ENCODE measurements at places on chromosomes 1 and 21.
A peak's percentile ranks its signal among the peaks of the same experiment; 100 is the strongest.

DNA sequence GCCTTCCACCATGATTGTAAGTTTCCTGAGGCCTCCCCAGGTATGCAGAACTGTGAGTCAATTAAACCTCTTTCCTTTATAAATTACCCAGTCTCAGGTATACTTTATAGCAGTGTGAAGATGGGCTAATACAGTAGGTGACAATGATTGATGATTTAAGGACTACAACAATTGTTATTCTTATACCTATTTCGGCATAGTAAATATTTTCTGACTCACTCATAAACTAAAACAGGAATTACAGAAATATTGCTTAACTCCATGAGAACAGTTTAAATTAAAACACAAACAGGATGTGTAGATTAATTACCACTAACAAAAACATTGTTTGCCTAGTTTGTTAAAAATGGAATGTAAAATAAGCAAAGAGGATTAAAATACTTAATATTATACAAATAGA, 839.9 kb downstream of the LTN1 start:
- no peak for DNase-seq

- DNase-seq: no peak
Observed at GRCh38 chr1:208923456-208923855, 660.1 kb upstream of the CAMK1G start.

- no peak for DNase-seq
Observed at GRCh38 chr1:29452463-29453230, 216.3 kb downstream of the PTPRU start.

- DNase-seq: no peak
Observed at GRCh38 chr1:63435161-63435560, 67.7 kb downstream of the ALG6 start.

- DNase-seq: no peak
Observed at GRCh38 chr21:44748621-44749020, 37.2 kb upstream of the TSPEAR start.

- DNase-seq: peak; percentile 59
Observed at GRCh38 chr1:178541829-178542553, 29.1 kb downstream of the TEX35 start.

- DNase-seq: no peak
Observed at GRCh38 chr1:58928514-58928913, 144.7 kb upstream of the JUN start.

DNA sequence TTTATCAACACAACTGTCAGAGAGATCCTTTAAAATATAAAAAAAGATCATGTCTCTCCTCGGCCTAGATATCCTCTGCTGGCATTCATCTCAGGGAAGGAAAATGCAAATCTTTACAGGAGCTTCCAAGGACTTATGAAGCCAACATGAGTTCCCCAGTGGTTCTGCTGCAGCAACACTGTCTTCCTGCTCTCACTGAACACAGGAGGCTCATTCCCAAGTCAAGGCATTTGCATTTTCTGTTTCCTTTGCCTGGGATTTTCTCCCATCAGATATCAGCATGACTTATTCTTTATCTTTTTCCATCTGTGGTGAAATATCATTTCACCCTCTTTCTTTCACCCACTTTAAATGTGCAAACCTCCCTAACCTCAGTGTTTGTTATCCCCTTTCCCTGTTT, 513.8 kb upstream of the ZP4 start:
- DNase-seq: no peak

- no peak for DNase-seq
Observed at GRCh38 chr1:203544978-203545816, 51.2 kb downstream of the OPTC start.

GRCh38 chr21:29641635-29642550, 297.9 kb downstream of the GRIK1 start:
- no peak for DNase-seq

DNA sequence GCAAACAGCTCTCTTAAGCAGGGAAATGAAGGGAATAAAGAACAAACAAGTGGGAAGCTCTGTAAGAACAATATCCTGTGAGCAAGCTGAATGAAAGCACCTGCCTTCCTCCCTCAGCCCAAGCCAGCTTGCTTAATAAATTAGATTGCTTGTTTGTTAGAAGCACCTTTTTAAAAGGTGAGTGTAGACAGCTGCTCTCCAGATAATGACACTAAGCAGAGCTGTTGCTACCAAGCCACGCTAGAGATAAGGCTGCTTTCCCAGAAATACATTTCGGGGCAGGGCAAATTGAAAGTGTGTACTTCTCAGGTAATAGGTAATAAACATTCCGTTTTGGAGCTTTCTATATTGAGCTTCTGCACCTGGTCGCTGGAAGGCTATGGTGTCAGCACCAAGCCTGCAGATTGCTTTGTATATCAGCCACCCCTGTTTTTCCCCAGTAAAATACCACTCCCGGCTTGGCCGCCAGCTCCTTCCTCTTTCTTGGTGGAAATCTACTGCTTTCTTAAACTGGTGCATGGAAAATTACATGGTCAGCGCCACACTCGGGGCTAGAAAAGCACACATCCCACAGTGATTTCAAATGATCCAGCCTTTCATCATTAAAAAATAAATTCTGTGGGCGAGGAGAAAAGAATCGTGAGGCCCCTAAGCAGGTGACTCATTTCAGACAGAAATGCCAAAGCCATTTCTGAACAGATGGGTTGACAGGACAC, 151.3 kb downstream of the ETS2 start:
- no peak for DNase-seq

- DNase-seq: no peak
Observed at GRCh38 chr21:32046191-32046590, 173.4 kb downstream of the HUNK start.

DNA sequence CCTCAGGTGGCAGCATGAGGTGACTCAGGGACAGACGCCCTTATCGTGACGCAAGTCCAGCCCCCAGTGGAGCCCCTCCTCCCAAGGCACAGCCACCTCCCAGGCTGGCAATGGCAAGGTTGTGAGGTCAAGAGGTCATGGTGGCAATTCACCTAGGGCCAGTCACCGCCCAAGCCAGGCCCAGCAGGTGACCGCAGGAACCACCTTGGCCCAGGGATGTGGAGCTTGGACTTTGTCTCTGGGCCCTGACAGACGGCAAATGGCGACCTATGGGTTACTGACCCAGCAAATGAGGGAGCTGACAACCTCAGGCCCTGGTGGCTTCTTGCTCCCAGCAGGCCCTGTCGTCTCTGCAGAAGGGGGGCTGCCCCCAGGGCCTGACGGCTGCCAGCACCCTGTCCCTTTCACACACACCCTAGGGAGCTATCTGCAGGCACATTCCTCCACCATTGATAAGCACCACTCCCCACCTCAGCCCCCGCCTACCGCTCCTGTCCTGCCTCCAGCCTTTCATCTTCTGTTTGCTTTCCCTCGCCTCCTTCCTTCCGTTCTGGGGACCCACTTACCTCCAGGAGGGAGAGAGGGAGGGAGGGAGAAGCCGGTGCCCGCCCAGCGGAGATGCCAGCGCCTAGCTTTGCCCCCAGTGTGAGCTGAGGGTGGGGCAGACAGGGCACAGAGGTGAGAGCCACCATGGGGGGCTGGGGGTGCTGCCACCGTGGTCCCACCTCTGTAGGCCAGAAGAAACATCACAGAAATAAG, 12.1 kb downstream of the EPHA2 start:
- no peak for DNase-seq

Data from activated naive CD4-positive, alpha-beta T cell treated with anti-CD3 and anti-CD28 coated beads for 36 hours (primary cell).